H4 (cell line): ENCODE measurements at places on chromosomes 5 and 9. TPM values are rescaled to one million over a fixed set of nuclear protein-coding genes. Genes with fewer than 3 reads are reported as not detected.

- DNase-seq: no peak
Measured at GRCh38 chr5:169064093-169064492, 236.8 kb downstream of the SLIT3 start.

DNA sequence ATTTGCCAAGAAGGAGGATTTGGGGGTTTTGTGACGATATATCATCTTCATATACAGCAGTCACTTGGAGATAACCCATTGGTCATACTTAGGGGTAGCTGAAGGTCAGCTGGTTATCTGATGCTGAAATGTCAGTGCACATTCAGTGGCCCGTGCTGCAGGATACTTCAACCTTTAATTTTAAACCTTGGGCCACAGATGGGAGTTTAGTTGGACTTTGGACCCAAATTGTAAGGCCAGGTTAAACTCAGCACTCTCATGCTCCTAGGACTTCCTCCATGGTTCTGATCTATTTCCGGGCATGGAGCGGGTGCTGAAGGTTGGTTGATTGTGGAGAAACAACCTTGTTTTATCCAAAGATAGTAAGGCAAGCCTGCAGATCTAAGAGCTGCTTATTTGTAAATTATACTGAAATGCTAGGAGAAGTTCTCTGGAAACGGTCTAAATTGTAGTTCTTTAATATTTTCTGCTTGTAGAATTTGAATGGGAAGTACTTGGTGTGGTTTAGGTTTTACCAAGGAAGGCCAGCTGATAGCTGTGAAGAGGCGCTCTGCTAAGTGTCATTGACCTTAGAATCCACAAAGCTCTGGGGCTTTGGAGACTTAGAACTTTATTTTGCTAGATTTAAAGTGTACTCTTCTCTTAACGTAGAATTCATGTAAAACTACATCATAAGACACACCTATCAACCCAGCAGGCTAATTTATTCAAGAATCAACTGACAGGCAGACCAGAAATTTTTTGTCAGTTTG lies 38.6 kb downstream of the SLC44A1 start:
- DNase-seq: no peak

Gene SELENOP
- total RNA-seq: 64.2 and 68.9 TPM in 2 replicates

Gene HTR4
- not detected in 2 replicates for total RNA-seq
